ENCODE measurements at places on chromosomes 6 and 20.

- no peak for DNase-seq
These were observed at the start of gene GPSM3 for GRCh38 chr6:32192608-32193039. Gene GPSM3, minus strand, starts transcription at chr6:32192643. Its CDS starts 130 bp downstream, at chr6:32192513.

GRCh38 chr6:170180671-170181337 is 110.1 kb downstream of the DLL1 start:
- no peak for DNase-seq

DNA sequence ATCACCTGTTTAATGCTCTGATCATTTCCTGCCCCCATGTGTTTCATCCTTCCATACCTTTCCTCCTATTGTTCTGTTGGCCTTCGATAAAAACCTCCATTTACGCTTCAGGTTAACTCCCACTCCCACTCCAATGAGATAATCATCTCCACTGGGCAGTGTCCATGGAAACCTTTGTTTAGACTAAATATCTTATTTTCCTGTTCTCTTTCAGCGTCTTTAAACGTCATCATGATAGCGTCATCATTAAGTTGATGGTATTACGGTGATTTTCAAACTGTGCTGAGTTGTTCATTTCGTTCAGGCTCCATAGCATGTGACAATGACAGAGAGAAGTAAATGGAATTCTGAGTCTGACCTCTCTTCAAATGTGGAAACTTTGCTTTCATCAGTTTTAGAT is 970.5 kb upstream of the SLC35B3 start:
- no peak for DNase-seq

GRCh38 chr6:55176958-55177357 is 2.6 kb downstream of the HCRTR2 start:
- DNase-seq = no peak

DNA sequence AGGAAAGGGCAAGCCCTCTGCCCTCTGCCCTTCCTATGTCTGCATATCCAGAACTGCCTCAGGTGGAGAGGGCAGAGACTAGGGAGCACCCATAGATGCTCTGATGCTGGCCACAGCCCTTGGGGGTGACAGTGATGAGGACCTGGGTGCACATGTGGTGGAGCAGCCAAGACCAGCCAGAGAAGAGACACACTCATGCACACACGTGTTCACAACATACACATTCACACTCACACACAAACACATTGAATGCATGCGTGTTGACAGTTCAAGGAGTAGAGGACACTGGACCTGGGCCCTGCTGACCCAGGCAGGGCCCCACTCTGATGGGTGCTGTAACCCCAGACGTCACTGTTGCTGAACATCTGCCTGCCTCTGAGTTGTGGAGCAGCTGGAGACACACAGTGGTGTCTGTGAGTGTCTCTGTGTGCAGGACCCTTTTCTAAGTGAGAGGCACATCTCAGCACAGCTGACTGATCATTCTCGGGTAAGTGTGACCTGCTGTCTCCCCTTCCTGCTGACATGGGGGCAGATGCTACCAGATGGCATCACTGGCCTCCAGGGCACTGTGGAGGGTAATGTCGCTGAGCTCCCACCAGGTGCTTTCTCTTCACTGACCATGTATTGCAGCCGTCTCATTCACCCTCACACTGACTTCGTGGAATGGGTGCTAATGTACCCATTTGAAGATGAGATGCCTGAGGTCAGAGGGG is 30.1 kb upstream of the MAS1L start:
- DNase-seq = no peak

DNA sequence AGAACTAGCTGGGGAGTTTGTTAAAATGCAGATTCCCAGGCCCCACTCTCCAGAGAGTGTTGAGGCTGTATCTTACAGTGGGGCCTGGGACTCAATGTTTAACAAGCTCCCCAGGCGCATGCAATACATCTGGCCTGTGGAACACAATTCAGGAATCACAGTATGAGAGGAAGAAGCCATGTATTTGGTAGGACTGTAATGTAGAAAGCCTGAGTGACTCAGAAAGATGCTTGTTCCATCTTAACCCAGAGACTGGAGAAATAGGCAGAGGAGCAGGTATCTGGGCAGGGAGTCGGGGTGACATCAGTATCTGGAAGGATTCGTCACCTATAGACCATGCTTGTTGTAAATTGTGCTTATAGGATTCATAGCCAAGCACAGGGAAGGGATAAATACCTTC is 90.5 kb downstream of the UNC5CL start:
- no peak for DNase-seq

- DNase-seq = no peak
These were observed 86.0 kb downstream of the CLIC5 start for GRCh38 chr6:45929421-45930361.

DNA sequence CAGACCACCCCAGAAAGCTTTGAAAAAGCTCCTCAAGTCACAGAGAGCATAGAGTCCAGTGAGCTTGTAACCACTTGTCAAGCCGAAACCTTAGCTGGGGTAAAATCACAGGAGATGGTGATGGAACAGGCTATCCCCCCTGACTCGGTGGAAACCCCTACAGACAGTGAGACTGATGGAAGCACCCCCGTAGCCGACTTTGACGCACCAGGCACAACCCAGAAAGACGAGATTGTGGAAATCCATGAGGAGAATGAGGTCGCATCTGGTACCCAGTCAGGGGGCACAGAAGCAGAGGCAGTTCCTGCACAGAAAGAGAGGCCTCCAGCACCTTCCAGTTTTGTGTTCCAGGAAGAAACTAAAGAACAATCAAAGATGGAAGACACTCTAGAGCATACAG is 39.6 kb downstream of the ZBTB2 start:
- DNase-seq = no peak

- no peak for DNase-seq
These were observed 137.8 kb downstream of the BTBD9 start for GRCh38 chr6:38501931-38502330.

DNA sequence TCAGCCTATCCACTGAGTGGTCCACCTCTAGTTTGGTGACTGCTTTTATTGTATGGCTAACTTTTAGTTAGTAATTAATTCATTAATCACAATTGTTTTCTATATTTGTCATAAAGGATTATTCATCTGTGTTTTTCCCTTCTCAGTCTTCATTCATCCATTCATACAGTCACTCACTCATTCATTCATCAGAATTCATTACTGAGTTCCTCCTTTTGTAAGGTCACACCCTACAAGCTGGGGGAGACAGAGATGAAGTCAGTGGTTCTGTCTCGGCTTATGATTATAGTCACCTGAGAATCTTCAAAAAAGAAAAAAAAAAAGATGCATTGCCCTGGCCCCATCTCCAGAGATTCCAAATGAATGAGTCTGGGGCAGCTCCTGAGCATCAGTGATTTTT is 257.1 kb downstream of the ADGB start:
- DNase-seq = no peak

DNA sequence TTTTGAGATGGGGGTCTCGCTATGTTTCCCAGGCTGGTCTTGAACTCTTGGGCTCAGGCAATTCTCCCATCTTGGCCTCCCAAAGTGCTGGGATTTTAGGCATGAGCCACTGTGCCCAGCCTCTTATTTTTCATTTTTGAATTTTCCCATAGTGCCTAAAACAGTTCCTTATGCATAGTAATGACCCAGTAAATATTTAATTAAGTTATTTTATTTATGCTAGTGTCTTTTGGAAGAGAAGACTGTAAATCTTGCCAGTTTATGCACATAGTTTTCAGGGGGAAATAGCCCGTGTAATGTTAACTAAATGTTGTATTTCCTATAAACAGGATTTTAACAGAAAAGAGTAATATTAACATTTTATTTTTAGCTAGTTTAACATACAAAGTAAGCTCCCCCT is 60.3 kb downstream of the AFG1L start:
- DNase-seq = no peak

DNA sequence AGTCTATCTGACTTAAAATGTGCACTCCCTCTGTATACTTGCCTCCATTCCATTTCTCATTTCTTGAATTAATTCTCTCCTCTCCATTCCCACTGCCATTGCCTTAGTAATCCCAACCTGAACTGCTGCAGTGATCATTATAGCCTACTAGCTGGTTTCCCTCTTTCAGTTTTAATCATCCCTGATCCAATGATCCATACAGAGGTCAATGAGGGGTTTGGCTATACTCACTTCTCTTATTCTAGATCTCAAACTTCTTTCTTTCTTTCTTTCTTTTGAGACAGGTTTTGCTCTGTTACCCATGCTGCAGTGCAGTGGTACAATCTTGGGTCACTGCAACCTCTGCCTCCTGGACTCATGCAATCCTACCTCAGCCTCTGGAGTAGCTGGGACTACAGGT is 17.6 kb downstream of the MAP3K7 start:
- DNase-seq = no peak

- DNase-seq = no peak
These were observed 40.8 kb downstream of the KCNK17 start for GRCh38 chr6:39273406-39273821.

GRCh38 chr6:129252377-129253071 is 369.6 kb downstream of the LAMA2 start:
- no peak for DNase-seq

DNA sequence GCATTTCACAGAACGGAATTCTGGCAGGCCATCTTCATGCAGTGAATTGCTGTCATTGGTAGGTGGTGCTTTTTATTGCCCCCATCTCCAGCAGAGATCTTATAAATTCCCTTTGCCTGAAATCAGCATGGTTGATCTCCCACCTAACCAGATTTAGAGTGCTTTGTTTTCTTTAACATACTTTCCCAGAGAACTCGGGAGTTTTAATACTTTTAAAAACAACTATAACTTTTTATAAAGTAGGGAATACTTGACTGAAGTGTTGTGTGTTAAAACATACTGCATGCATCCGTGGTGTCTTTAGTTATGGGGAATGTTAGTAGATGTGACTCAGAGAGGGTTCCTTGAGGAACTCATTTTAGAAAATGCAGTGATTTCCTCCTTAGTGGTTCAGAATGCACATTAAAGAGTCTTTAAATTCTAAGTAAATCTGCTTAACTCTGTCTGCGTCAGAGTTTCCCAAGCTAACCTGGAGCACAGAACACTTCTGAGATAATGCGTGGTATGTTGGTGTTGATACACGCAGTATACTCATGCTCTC is 54.9 kb downstream of the AKAP12 start:
- no peak for DNase-seq

- DNase-seq = no peak
These were observed 134.8 kb downstream of the CD83 start for GRCh38 chr6:14252271-14252850.

DNA sequence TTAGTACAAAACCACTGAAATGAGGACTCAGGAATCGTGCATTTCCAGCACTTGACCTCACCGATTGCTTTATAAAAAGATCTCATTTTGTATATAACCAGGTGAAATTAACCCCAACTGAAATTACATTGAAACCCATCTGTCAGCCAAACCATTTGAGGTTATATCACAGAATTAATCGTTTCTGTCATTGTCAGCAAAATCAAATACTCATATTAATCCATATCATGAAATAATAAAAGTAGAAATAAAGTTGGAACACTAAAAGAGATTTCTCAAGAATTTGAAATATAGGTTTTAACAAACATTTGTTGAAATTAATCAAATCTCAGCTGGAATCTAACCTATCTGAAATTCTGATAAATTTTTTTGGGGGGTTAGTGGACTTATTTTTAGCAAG is 23.7 kb downstream of the KHDRBS2 start:
- DNase-seq = no peak

DNA sequence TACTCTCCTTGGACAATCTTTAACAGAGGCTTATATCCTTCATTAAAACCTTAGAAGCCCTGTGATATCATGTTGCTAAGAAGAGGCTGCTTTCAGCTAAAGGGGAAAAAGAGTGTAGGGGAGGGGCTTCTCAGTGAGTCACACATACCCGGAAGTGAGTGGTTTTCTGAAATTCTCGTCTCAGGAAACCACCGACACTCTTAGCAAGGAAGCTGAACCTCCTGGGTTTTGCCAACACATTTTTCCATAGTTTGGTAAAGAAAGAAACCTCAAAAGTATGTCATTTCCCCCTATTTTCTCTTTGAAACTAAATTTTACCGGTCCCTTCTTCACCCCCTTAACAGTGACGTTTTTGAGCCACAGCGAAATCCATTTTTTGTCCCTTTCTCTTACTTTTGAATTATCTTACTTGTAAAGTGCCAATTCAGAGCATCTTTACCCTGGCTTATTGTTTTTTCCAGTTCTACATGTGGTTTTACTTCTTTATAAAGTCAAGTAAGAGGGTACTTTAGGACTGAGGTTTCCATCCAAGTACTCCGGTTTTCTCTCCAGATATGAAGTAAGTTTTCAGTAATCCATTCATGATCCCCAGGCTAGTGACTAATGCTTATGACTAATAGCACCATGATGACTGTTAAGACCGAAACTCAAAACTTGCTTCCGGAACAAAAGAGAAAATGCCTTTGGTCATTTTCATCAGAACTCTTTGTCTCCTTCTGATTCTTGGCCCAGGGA is 219.3 kb downstream of the ARHGAP18 start:
- DNase-seq = peak; percentile 37

GRCh38 chr6:7341989-7342742 is 29.2 kb upstream of the SSR1 start:
- DNase-seq = no peak

DNA sequence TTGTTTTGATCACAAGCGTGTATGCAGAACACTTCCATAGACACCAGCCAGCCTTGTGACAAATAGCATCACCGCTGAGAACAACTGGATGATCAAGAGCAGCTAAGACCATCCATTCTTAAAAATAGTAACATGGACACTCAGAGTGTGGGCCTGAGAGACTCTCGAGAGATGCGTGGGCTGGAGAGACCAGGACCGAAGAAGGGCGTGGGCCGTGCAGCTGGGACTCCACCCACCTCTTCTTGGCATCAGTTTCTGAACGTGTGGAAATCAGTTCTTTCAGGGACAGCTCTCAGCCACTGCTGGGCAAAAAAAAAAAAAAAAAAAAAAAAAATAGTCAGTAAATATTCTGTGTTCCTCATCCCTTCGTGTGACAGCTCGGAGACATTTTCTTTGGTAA is 314.5 kb upstream of the CDH4 start:
- no peak for DNase-seq

DNA sequence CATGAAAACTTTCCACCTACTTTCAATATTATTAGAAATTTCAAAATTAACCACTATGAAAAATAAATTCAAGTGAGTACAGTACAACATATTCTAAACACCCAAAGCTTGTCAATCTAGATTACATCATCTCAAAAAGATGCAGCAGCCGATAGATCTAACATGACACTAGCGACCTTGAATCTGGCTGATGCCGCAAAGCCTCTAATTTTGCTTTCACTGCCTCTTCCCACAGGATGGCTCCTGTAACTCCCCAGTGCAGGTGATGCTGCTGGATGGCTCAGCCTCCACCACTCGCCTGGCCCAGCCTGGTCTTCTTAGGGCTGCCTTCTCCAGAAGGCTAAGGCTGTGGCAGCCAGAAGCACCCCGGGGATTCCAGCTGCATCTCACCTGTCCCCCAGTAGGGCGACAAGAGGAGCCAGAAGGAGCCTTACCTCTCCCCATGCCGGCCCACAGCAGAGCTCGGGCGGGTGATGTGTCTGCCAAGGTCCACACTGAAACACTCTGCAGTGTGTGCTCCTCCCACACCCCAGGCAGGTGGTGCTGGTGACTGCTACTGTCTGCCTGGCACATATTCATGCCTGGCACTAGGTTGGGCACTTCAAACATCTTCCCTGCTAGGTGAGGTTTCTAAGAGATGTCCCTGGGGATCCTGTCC is 82.1 kb downstream of the SLC23A2 start:
- DNase-seq = no peak

- no peak for DNase-seq
These were observed 155.9 kb downstream of the SLC24A3 start for GRCh38 chr20:19368351-19368750.
